ENCODE measurements at places on chromosomes 16 and 17.

- DNase-seq, result no peak
Observed at GRCh38 chr16:85675251-85675874, 13.4 kb downstream of the GINS2 start.

GRCh38 chr17:39950871-39951348 is 11.9 kb upstream of the GSDMA start:
- no peak for DNase-seq

DNA sequence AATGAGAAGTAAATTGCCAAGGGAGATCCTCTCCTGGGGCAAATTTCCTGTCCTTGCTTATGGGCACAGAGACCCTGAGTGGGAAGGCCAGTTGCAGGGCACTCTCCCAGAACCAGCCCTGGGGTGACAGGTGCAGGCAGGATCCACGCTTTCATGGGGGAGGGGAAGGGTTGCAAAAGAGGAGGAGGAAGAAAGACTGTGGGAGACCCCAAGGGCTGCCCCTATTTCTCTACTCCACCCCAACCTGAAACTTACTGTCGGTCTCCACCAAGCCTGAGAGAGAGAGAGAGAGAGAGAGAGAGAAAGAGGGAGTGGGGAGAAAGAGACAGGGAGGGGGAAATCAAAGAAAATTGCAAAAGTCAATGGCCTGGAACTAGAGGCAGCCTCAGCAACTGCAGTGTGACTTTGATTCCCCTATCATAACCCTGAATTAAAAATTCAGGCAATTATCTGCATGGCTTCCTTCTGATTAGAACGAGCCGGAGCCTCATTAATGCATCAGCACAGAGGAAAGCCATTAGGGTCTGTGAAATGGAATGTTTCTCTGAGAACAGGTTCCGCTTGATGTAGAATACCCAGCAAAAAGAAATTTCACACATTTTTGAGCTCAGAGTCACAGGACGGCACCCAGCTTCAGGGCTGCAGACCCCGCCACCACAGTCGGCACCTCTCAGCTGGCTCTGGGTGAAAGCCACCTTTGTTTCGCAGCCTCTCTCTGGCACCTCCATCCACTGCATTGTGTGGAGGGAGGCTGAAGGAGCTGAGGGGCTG is 45.1 kb upstream of the HNF1B start:
- no peak for DNase-seq

DNA sequence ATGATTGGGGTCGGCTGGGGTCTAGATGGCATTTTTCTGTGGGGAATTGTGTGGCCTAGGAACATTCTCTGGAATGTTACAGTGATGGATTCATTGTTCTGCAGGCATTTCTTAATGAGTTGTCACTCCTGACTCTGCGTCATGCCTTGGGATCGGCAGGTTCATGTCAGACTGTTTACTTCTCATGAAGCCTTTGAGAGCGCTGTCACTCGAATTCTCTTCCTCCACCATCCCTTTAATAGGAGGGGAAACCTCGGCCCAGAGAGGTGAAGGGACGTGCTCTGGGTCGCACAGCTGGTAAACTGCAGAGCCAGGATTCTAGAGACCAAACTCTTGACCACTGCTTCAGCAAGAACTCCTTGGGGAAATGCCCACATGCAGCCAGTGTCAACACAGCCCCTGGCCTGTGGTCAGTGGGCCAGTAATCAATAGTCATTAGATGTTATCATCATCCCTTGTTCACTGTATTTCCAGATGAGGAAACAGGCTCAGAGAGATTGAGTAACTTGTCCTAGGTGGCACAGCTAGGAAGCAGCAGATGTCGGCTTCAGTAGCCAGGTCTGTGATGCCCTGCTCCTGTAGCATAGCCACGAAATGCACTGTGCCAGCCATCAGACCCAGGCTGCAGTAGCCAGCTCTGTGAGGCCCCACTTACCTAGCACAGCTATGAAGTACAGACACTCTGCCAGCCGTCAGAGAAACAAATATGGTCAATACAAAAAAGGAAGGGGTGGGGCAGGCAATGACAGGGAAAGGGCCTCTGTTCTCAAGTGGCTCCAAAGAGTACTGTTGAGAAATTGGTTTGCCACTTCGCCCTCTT is 259.0 kb downstream of the CPPED1 start:
- no peak for DNase-seq

- DNase-seq, result no peak
Observed at GRCh38 chr17:57983446-57983845, 4.6 kb downstream of the VEZF1 start.

DNA sequence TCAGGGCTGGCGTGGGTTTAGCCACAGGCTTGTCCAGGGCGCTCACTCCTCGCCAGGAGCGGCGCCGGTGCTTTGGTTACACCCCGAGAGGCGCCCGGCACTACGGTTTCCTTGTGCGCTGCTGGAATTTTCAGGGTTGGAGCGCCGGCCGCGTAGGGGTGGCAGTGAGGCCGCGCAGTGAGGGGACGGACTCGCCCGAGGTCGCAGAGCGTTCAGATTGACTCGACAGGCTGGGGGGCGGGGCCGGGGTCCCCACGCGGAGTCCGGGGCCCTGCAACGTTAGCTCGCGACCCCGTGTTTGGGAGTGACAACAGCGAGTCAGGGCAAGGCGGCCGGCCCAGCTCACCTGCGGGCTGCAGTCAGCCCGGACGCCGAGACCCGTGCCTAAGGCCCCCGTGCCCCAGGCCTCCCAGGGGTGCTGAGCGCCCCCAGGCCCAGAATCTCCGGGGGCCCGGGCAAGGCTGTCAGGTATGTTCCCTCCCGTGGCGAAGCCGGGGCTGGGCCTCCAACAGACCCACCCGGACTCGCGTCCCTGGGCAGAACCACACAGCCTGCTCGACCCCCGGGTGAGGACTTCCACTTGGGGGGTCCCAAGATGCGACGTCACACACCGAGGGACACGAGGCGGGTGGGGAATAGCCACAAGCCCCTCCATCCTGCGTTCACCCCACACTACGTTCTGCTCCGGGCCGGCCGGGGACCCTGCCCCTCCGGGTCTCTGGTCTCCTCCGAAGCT is 1.3 kb upstream of the ACTG1 start:
- no peak for DNase-seq

DNA sequence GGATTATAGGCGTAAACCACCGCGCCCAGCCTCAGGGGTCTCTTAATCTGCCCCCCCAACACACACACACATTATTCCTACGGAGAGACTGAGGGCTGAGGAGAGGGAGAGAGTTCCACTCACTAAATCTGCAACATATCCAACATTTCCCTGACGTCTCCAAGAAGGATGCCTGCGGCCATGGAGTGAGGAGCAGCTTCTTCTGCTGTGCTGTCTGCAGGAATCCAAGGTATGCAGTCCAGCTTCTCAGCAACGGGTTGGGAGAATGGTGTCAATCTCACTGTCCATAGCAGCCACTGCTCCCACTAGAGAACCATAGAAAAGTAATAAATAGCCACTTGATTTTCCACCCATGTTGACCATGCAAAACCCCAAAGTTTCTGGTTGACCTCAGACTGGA is 5.1 kb upstream of the PLXDC1 start:
- no peak for DNase-seq

GRCh38 chr17:72254808-72255449 is 134.1 kb downstream of the SOX9 start:
- DNase-seq, result no peak

- no peak for DNase-seq
Observed at GRCh38 chr17:4204710-4205173, 59.0 kb downstream of the ANKFY1 start.

- no peak for DNase-seq
Observed at GRCh38 chr17:46819906-46820351, 1.4 kb upstream of the WNT3 start.

DNA sequence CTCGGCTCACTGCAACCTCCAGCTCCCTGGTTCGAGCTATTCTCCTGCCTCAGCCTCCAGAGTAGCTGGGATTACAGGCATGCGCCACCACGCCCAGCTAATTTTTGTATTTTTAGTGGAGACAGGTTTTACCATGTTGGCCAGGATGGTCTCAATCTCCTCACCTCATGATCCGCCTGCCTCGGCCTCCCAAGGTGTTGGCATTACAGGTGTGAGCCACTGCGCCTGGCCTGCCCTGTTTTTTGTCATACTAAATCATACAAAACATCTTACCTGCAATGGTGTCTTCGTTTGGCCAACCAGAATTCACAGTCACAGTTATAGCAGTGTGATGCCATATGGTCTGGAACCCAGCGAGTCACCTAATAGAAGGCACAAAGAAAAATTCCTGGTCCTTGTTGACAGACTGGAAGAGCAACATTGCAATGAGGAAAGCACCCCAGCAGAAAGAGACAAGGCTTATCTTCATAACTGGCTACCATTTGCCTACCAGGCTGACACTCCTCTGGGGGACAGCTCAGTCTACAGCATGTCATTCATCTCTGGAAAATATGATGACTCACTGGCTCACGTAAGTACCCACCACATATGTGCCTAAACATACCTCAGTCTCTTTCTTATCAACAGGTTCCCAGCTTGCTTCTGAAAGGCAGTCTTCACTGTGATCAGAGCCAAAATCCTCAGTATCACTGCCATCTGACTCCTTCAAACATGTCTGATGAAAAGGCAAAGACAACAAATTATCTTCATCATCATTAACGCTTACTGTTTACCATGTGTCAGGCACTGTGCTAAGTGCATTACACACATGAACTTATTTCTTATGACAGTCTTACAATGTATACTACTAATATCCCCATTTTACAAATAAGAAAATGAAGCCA is 4.3 kb upstream of the HSF5 start:
- no peak for DNase-seq

DNA sequence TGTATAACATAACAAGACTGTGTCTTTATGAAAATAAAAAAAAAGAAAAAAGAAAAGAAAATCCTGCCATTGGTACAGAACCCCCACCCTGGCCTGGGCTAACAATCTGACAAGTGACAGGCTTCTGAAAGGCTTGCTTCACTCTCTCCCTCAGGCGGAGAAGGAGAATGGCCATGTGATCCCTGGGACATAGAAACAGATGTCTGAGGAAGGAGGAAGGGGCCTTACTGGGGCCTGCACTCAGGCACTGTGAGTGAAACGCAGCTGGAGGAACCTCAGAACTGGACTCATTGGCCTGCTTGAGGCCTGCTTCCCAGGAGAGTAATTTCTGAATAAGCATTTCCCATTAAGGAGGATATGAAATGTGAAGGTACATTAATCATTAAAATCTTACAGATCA is 17.5 kb downstream of the MAP3K14 start:
- DNase-seq, result no peak

- DNase-seq, result no peak
Observed at GRCh38 chr17:3672571-3672970, 4.0 kb downstream of the EMC6 start.

- DNase-seq, result no peak
Observed at GRCh38 chr16:85090873-85091521, 21.3 kb downstream of the CIBAR2 start.

GRCh38 chr17:32731556-32732295 is 145.2 kb downstream of the MYO1D start:
- no peak for DNase-seq

DNA sequence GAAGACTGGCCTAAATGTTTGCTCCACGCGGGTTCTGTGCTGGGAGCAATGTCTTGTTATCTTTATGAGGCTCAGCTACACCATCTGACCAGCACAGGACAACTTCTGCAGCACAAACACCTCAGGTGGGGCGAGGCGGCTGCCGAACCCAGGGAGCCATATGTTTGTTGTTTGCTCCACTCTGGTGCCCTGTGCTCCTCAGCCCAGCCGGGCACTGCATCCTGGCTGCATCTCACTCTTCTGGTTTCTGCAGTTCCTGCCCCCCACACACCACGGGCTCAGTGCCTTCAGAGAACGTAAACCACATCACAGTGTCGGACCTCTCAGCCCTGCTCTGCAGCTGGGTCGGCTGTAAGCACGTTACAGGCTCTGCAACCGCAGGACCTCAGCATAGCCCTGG is 32.4 kb downstream of the MXRA7 start:
- DNase-seq, result peak; percentile 46

DNA sequence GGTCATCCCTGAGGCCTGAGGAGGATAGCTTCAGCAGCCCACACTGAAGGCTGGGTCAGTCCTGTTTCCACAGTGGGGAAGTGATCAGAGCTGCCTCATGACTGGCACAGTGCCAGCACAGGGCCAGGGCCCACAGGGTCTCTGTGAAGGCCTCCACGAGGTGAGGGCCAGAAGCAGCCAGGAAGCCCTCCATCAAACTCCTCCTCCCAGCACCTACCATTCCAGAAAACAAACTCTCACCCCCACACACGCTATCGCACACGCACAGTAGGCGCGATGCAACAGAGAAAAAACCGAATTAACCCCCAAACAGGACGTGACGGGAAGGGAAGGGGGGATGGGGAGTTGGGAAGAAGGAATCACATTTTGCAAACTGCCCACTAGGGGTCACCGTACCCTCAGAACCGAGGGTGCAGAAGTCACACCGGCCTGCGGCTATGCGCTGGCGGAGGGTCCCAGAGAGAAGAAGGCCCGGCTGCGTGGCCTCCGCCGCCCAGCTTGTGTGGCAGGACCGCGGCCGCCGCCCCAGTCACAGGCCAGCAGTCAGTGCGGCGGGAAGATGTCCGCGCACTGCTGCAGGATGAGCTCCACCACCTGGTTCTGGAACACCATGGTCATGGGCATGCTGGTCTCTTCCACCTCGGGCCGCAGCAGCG is 37.6 kb downstream of the ARHGAP27 start:
- peak; percentile 45 for DNase-seq

- DNase-seq, result no peak
Observed at GRCh38 chr16:2704983-2705275, 15.1 kb downstream of the PRSS27 start.
